ENCODE measurements at places on chromosomes 12 and 14.
A peak's percentile ranks its signal among the peaks of the same experiment; 100 is the strongest.

- peak; percentile 57 for DNase-seq
Observed at GRCh38 chr12:24839268-24839791, 109.6 kb downstream of the BCAT1 start.

DNA sequence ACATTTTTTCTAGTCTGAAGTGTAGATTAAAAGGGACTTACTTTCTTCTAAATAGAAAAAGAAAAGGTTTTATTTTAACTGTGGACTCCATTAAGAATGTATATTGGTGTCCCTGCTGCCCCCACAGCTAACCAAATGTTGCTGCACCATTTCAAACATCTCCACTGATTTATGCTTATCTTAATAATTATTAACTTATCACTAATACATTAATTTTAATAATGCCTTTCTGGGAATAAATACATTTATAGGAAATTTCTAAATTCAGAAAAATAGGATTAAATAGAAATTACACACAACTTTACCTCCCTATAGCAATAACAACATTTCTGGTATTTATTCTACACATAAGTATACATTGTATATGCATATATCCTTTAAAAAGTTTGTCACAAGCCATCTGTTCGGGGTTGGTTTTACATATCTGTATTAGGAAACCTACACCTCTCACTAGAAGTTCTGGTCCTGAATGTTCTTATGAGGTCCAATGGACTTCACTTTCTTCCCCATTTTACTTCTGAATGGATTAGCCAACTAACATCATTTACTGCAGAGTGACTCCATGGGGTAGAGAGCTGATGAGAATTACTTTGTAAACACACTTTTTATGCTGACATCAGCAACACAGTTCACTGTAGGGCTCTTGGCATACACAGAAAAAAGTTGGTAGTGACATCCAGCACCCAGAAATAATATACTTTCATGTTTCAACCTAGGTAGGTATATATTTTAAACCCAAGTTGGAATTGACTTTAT, 9.4 kb upstream of the SELPLG start:
- no peak for DNase-seq

- DNase-seq, result no peak
Observed at GRCh38 chr14:69247676-69248440, 12.1 kb upstream of the GALNT16 start.

DNA sequence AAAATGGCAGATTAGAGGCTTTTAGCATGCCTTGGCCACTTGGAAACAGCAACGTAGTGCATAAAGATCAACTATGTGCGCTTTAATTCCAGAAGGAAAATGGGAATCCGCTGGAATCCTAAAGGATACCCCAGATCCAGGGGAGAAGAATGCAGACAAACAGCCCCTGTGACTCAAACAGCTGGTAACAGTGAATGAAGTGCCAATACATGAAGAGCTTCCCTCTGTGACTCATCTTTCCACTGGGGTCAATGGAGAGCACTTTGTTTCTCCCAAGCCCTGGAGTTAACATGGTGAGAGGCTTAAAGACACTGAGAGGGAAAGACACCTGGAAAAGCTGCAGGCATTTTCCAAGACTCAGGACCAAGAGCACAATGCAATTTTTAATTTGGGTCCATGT, 263.1 kb downstream of the CEP128 start:
- DNase-seq, result no peak

GRCh38 chr14:85058150-85058549, 471.8 kb upstream of the FLRT2 start:
- no peak for DNase-seq

DNA sequence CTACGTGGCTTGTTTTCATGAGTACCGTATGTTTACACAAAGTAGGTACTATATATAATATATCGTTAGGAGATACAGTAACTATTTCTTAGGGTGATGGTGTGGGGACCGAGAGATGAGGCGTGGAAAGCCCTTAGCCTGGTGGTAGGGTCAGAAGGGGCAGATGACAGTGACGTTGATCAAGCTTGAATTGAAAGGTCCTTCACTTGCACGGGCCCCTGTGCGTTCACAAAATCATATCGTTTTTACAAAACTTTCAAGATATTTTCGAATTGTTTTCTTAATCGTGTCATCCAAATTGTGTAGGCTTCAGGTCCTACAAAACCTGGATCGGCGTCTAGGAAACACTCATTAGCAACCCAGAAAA, 881 bp upstream of the SOS2 start:
- DNase-seq, result no peak

DNA sequence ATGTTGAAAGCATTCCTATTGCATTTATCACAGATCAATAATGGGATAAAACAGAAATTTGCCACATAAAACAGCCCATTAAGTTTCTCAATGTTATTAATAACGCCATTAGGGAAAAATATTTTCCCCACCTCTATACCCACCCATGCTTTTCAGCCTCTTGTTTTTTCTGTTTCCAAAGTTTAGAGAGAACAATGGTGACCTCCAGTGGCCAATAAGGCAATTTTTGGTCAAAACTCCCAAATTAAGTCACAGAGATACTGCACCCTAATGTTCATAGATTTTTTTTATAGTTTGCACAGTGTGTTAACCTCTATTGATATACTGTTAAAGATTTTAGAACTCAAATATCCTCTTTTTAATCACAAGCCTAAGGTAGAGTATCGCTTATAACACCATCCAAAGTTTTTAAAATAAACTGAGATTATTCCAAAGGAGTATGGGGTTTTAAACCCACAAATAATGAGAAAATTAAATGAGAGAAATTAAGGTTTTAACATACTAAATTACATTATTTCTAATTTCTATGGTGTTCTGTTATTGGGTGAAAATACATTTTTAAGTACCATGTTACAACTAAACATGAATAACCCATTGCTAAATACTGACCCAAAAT, 184.7 kb upstream of the DCN start:
- no peak for DNase-seq

GRCh38 chr14:50676814-50677516, 8.9 kb upstream of the SAV1 start:
- DNase-seq, result no peak
